ENCODE measurements at places on chromosomes 4 and X.

DNA sequence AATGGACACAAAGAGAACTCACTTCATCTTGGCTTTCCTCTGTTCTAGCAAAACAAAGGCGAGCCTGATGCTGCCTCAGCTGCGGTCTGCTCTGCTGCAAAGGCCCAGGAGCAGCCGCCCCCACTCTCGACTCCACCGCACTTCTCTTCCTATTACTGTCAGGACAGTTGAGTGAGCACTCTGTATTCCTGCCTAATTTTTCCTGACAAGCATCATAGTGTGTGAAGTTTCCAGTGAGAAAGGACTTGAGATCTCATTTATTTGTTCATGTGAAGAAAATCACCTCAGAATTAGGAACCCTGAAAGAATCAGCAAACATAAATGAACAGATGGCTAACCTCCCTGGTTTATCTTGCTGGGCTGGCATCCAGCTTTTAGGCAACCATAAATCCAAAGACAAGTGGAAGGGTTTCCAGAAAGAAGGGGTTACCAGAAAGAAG is 15.6 kb downstream of the SCARB2 start:
- peak; percentile 68 for DNase-seq

GRCh38 chr4:69717778-69718177 is 42.6 kb downstream of the SULT1B1 start:
- no peak for DNase-seq

- DNase-seq, result peak; percentile 92
These were observed 83.0 kb downstream of the AFF1 start for GRCh38 chr4:87017580-87018342.

GRCh38 chrX:109654516-109655109 is 29.6 kb upstream of the KCNE5 start:
- no peak for DNase-seq

DNA sequence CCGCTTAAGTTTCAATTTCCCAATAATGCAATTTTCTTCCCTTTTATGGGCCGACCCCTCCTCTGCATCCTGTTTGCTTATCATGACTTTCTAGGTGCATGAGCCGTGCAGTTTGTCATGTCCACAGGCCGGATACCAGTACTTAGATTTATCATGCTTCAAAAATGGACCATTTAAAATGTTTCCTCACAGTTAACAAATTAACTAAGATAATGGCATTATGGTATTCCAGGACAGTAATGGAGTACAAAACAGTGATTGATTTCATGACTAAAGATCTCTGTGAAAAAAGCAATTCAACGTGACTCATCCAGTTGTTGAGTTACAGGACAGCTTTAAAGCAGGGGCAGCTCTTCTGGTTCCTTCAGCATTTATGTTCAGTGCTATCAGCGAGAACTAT is 23.0 kb downstream of the SNX25 start:
- DNase-seq, result no peak

- DNase-seq, result no peak
These were observed 467.0 kb downstream of the STIM2 start for GRCh38 chr4:27327421-27328181.

GRCh38 chrX:149938881-149939654 is 777 bp upstream of the EOLA2 start:
- peak; percentile 94 for DNase-seq

DNA sequence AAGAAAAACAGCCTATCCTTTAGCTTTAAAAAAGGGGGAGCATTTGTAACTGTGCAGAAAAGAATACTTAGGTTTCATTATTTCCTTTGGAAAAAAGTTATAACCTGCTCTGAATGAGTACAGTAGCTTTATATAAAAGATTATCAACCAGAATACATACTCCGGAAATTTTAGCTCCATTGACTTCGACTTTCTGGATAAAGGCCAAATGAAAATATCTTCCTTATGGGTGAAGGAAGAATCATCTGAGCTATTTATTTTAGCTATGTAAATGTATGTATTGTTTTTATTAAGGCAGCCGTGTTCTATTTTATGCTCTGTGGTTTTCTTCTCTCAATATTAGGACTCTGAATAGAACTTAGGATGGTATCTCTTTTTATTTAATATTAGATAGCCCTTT is 69.0 kb upstream of the ETNPPL start:
- DNase-seq, result peak; percentile 34

- DNase-seq, result no peak
These were observed 67.0 kb downstream of the AASDH start for GRCh38 chr4:56320293-56320692.
